ENCODE measurements at places on chromosomes 16 and 17.
A peak's percentile ranks its signal among the peaks of the same experiment; 100 is the strongest.

- no peak for DNase-seq
Measured at GRCh38 chr17:50556803-50557202, 3.7 kb upstream of the CACNA1G start.

DNA sequence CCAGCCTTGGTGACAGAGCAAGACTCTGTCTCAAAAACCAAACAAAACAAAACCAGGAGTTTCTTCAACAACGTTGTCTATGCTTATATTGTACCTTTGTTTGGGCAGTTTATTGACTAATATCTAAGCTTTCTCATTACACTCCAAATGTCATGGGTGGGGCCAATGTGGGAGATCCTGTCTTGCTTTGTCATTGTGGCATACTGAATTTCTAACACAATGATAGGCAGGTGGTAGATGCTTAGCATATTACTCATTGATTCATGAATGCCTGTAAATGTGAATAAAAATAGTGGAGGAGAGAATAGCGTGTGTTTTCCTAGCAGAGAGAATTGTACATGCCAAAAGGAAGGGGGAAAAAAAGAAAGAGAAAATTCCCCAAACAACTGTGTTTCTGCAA lies 802.5 kb upstream of the EEF2KMT start:
- DNase-seq: no peak

GRCh38 chr16:1784977-1785845 lies 2.5 kb downstream of the NUBP2 start:
- DNase-seq: no peak

DNA sequence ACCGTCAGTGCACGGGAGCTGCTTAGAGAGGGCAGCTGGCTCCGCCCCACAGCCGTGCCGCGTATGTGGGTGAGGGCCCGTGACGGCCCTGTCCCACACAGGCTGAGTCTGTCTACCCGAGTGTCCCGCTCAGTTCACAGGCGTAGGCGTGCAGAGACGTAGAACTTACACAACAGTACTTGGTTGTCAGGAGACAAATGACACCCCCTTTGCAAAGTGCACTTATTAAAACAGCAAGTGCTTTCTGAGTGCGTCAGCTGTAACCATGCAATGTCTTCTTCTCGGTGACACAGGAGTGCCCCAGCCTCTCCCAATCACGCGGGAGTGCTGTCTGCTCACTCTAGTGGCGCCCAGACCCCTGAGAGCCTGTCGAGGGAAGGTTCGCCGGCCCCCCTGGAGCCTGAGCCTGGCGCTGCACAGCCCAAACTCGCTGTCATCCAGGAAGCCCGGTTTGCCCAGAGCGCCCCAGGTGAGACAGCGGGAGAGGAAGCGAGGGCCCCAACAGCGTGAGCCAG lies 64.2 kb downstream of the FOXK2 start:
- no peak for DNase-seq

- no peak for DNase-seq
Measured at GRCh38 chr16:18050777-18051176, 285.8 kb downstream of the NPIPA8 start.

- DNase-seq: no peak
Measured at GRCh38 chr16:3842994-3843393, 37.5 kb downstream of the CREBBP start.

- no peak for DNase-seq
Measured at GRCh38 chr17:38890410-38890746, 20.5 kb downstream of the LASP1 start.

GRCh38 chr17:17109256-17109655 lies 67.0 kb downstream of the MPRIP start:
- no peak for DNase-seq

- DNase-seq: no peak
Measured at GRCh38 chr16:57616241-57616640, 12.2 kb upstream of the ADGRG1 start.

- DNase-seq: no peak
Measured at GRCh38 chr17:38509772-38510420, 81.6 kb downstream of the ARHGAP23 start.

DNA sequence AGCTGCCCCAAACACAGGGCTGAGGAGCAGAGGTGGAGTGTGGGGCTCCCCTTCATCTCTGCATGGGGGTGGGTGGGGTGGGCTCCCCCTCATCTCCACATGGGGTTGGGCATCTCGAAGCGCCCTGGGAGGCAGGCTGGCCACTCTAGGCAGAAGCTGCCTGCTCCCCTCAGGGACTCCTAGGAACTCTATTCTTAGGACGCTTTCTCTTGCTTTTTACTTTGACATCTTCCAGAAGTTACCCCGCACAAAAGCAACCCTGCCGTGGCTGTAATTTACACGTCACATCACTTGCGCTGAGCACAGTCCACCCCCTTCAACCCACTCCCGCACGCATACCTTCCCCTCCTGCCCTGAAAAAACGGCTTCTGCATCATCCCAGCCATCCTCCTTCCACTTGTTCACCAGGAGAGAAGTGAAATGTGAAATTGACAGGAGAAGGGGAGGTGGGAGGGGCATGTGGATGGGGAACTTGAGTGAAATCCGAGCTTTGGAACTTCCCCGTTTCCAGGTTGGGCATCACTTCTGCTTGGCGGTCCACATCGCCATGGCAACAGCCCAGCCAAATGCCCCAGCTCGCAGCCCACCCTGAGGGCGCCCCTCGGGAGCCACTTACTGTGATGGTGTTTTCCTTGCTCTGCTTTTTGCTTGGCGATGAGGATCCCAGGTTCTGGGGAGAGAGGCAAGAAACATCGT lies 53.7 kb upstream of the RCVRN start:
- no peak for DNase-seq

- no peak for DNase-seq
Measured at GRCh38 chr16:3012828-3013420, at the start of gene CLDN9. Gene CLDN9 (plus strand): TSS chr16:3012923. CDS start chr16:3013363, 440 bp downstream.

- DNase-seq: no peak
Measured at GRCh38 chr17:76398523-76399174, 14.2 kb downstream of the SPHK1 start.

- peak; percentile 4 for DNase-seq
Measured at GRCh38 chr16:49158029-49158642, 123.5 kb downstream of the CBLN1 start.

DNA sequence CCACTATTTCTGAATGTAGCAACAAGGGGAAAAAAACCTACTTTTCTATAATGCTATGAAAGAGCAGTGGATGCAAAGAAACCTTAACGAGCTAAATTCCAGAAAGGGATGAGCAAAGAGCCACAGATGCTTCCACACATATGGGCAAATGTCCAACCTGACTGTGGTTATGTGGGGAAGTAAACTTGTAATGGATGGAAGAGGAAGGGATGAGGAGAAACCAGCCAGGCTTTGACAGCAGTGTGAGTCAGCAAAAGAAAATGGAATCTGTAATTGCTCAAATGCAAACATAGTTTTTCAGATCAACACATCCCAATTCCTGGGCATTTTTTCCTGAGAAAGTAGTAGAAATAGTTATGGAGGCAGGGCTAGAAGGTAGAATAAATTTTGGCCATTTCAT lies 204.8 kb upstream of the CPHXL start:
- DNase-seq: no peak

DNA sequence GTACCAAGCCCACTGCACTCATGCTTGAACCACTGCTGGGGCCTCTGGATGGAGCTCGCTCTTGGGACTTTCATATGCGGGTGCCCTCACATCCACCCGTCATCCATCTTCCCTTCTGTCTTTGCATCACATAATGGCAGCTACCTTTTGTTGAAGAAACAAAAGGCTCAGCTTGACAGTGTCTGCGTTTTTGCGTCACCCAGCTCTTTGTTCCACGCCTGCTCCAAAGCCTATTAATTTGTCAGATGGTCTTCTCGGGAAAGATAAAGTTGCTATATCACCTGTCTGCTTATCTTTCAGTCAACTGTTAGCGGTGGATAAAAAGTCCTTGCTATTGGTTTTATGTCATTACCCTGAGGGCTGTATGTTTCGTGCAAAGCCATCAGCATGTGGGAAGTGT lies 18.1 kb upstream of the BCO1 start:
- no peak for DNase-seq

GRCh38 chr16:20310421-20311395 lies 16.6 kb downstream of the GP2 start:
- DNase-seq: no peak

GRCh38 chr17:14306596-14306995 lies 5.7 kb downstream of the HS3ST3B1 start:
- DNase-seq: no peak

DNA sequence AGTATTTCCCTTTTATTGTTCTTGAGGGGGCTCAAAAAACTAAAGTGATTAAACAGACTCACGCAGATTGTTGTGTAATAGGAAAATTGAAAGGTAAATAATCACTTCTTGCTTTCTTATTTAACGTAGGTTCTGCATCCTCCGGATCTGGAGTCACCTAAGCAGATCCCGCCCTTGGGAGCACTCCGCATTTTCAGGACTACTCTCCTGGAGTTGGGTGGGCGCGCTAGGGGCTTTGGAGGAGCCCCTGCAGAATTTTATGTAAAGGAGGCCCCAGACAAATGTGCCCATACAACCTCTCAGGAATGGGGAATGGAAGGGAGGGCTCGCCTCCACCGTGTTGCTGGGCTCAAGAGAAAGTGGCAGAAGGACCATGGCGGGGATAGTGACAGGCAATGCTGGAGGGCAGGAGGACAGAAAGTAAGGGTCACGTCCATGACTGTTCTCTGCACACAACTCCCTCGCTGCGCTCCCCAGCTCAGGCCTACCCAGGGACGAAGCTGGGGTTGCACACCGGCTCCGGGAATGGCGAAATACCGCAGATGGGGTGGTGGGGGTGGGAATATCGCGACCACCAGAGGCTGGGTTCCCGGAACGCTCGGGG lies 8.3 kb downstream of the MT2A start:
- no peak for DNase-seq

GRCh38 chr16:84391151-84392030 lies 23.1 kb downstream of the ATP2C2 start:
- no peak for DNase-seq

DNA sequence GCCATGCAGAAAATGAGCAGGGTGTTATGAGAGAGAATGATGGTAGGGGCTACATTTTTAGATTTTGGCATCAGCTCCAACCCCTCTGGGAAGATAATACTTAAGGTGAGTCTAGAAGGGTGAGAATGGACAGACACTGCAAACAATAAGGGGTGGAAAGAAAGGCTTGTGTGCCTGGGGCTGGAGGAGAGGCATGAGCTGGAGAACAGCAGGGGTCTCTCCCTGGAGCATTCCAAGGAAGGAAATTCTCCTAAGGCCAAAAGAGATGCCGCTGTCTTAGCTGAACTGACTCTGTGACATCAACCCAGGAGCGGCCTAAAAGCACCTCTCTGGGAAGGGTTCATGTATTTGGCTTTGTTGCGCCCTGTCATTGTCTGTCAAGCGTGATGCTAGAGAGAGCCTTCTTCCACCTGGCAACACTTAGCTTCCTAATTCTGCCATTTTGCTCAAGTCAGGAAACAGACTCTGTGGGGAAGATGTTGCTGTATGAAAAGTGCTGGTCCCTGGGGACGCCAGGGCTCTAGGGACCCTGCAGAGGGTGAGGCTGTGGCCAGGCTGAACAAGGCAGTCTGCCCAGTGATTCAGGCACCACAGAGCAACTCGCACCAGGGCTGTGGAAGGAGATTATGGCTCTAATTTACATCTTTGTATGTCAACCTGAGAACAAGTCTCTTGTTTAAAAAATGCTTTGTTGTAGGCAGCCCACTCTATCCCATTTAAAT lies 225.7 kb downstream of the CBLN1 start:
- DNase-seq: no peak

GRCh38 chr16:69217433-69217832 lies 30.5 kb downstream of the SNTB2 start:
- DNase-seq: no peak

GRCh38 chr17:6755731-6756184 lies at the start of gene XAF1:
Gene XAF1 (plus strand): TSS chr17:6756046. CDS start chr17:6756079, 33 bp downstream.
- peak; percentile 30 for DNase-seq

GRCh38 chr17:27469256-27469655 lies 13.0 kb downstream of the KSR1 start:
- no peak for DNase-seq

GRCh38 chr16:3780570-3780969 lies 63.2 kb upstream of the TRAP1 start:
- DNase-seq: no peak

DNA sequence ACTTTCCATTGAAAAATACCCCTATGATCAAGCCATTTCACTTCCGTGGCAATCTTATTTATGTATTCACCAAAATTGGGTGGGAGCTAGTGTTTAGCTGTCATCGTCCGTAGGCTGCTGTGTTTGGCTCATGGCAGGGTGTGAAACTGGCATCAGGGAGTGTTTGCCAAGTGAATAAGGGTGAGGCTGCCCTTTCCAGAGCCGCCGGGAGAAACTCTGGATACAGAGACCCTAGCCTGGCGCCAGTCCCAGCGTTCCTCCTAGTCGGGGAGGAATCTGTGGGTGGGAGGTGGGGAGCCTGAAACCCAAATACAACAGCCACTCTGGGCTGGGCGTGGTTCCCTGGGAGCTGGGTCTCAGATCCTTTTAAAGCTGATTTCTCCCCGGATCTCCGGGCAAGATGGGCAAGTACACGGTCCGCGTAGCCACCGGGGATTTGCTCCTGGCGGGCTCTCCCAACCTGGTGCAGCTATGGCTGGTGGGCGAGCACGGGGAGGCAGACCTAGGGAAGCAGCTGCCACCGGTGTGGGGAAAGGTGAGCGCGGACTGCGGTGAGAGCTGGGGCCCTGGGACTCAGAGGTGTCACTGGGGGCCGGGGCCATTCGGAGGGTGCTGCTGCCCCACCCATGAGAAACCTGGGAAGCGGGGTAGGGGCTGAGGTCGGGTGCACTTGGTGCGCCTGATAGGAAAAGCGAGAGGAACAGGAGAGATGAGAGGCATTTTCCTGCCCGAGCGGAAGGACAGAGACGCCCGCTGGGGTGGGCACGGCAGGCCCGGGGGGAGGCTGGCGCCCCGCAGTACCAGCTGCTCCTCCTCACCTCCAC lies 62.1 kb upstream of the TEKT1 start:
- no peak for DNase-seq

GRCh38 chr17:35460354-35460851 lies 11.8 kb upstream of the SLFN13 start:
- DNase-seq: no peak

- DNase-seq: peak; percentile 73
Measured at GRCh38 chr17:79997011-79997660, 38.5 kb downstream of the TBC1D16 start.

DNA sequence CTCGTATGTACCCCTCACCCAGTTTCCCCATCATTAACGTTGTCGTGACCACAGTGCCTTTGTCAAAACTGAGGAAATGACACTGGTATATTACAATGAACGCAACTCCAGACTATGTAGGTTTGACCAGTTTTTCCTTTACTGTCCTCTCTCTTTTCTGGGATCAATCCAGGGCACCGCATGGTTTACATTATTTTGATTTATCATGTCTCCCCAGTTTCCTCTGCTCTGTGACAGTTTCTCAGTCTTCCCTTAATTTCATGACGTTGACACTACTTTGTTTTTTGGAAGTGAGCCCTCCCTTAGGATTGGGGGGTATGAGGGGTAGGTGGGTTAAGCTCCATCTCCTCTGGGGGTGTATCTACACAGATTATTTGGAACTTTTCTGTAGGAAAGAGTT lies 76.1 kb upstream of the LGALS9 start:
- no peak for DNase-seq

GRCh38 chr16:2768403-2769089 lies 8.5 kb downstream of the ELOB start:
- no peak for DNase-seq

GRCh38 chr16:55500530-55501011 lies 8.3 kb upstream of the LPCAT2 start:
- DNase-seq: no peak

All from T-helper 2 cell treated with Interferon-gamma antibody and Interleukin-4, amounts not matched to agents 5 μg/mL and 100 μg/mL, for 36 hours (primary cell).